ENCODE measurements at places on chromosomes 16 and 17. TPM values are rescaled to one million over a fixed set of nuclear protein-coding genes. Genes with fewer than 3 reads are reported as not detected.

Gene NPIPA5
- 4.8 TPM for total RNA-seq

Gene WDR90
- total RNA-seq, result 14.6 TPM

Gene CCDC57
- 16.2 TPM for total RNA-seq

Gene DYNLL2
- total RNA-seq, result 12.9 TPM

Gene HCRT
- total RNA-seq, result not detected

Gene ADAP2
- 0.27 TPM for total RNA-seq

Gene SHISA6
- total RNA-seq, result not detected

Gene HS3ST3B1
- total RNA-seq, result 0.29 TPM

Gene SLC7A5
- 15.3 TPM for total RNA-seq

Gene NIP7
- 50.3 TPM for total RNA-seq

Gene TUFM
- total RNA-seq, result 136 TPM

Gene ZNF771
- total RNA-seq, result 7.6 TPM

Gene NPIPB9
- 15.3 TPM for total RNA-seq

Gene ZNF821
- total RNA-seq, result 4.5 TPM

Gene TBC1D3C
- not detected for total RNA-seq

Gene SLFN13
- 2.5 TPM for total RNA-seq

Gene TMIGD1
- total RNA-seq, result not detected

Gene KRTAP4-1
- not detected for total RNA-seq

Gene ZNF174
- total RNA-seq, result 10.2 TPM

All from thoracic aorta endothelial cell (primary cell).